Cardiac muscle cell (in vitro differentiated cells and primary cell): ENCODE measurements at places on chromosomes 4 and X.

- DNase-seq: no peak
Observed at GRCh38 chr4:150033081-150033480, 45.2 kb upstream of the DCLK2 start.

DNA sequence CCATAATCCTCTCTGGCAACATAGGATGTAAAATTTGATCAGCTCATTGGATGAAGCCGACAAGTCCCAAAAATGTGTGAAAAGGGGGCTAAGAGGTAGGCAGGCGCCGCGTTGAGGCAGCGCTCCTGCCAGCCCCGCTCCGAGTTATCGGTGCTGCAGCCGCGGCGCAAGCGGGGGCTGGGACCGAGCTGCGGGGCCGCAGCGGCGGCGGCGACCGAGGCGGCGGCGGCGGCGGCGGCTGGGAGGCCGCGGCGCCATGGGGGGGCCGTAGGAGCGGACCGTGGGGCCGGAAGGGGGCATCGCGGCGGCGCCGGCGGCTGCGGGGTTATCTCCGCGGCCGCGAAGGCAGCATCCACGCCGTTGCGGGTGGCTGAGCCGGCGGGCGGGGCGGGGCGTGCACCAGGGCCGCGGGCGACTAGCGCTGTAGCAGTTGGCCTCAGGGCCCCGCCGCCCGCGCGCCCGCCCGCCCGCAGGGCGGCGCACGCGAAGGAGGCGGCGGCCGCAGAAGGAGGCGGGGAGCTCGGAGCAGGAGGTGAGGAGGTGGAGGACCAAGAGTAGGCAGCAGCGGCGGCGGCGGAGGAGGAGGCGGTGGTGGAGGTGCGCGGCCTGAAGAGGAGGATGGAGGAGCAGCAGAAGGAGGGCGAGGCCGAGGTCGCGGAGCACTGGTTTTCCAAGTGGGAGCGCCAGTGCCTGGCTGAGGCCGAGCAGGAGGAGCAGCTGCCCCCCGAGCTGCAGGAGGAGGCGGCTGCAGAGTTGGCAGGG lies 126.0 kb upstream of the CXorf66 start:
- DNase-seq: peak; percentile 48

GRCh38 chrX:42119076-42119475 lies 195.7 kb upstream of the CASK start:
- DNase-seq: peak; percentile 93

- DNase-seq: peak; percentile 57
Observed at GRCh38 chr4:82360298-82361177, 13.3 kb downstream of the HNRNPD start.

- DNase-seq: peak; percentile 19
Observed at GRCh38 chr4:78691971-78692821, 84.0 kb upstream of the BMP2K start.
